ENCODE measurements at places on chromosomes 7 and 10. TPM values are rescaled to one million over a fixed set of nuclear protein-coding genes. Genes with fewer than 3 reads are reported as not detected.

DNA sequence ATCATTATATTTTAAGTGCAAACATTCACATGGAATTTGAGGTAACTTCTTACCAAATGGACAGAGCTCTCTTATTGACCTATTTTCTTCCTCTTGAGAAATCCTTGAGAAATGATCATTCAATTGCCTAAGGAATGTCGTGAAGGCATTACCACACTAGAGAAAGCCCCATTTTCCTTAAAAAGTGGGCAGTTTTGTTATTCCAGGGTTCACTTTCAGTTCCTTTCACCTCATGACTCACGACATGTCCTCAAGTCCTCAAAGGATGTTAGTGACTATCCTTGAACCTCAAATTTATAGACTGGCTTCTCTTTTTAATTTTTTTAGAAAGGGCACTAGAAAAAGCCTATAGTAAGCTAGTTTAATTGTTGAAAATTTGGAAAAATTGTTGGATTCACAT lies 40.4 kb upstream of the SMIM30 start:
- DNase-seq: no peak

GRCh38 chr7:84425702-84426259 lies 231.2 kb upstream of the SEMA3A start:
- no peak for DNase-seq

DNA sequence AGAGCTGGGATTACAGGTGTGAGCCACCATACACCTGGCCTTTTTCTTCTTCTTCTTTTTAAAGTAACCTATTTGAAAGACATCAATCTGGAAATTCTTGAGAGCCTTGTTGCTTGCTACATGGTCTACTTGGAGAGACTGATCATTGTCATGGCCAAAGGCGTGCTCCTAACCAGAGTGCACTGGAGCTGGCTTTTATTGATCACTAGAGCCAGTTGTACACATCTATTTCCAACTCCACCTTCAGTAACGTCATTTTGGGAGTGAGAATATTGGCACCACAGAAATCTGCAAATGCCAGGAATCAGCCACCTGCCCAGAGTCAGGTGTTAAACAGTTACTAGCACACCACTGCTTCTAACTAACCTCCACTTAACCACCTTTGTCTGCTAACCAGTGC lies 735.1 kb downstream of the TYW1 start:
- DNase-seq: no peak

GRCh38 chr7:45511721-45512597 lies 62.2 kb upstream of the ADCY1 start:
- no peak for DNase-seq

The RPS24 gene
- 3,176 TPM for total RNA-seq
